NCI-H2029 (cell line): ENCODE measurements at places on chromosomes 4 and X.

DNA sequence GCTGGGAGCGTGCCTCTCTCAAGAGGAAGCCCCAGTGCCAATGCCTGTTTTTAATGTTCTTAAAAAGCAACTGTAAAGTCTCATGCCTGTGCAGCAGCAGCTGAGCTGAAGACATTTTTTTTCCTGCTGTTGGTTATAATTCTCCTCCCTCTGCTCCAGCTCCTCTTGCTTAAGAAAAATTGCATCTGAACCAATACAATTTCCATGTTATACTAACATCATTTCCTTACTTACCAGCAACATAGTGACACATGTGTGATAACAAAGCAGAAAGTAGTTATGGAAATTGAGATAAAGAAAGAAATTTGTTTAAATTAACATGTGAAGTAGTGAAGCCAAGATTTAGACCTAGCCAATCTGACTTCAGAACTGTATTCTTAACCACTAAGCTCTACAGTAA lies 101.4 kb downstream of the TBC1D19 start:
- no peak for DNase-seq

DNA sequence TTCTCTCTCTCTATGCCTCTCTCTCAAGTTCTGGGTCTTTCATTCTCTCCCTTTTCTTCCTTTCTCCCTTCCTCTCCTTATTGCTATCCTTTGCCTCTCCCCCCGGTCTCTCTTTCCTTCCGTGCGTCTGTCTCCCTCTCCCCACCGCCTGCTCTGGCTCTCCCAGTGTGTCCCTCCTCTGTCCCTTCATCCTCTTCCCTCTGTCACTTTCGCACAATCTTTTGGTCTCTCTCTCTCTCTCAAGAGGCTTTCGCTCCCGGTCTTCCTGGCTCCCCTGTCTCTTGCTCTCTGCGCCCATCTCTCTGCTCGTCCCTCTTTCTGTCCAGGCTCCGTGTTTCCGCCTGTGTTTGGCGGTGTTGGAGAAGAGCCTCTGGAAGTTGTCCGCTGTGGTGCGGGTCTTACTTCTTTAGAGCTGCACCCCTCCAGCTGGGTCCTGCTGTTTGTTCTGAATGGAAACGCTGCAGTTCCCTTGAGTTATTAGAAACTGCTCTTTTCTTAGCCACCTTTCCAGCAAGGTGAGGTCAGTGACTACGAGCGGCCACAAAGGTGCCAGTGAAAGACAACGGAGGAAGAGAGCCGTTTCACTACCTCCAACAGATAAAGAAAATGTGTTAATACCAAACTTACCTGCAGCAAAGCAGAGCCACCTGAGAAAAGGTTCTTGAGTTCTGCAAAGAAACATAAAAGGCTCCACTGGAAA lies 1.1 kb downstream of the BMPR1B start:
- DNase-seq = no peak

- DNase-seq = no peak
Measured at GRCh38 chr4:56655627-56656345, 25.3 kb downstream of the HOPX start.

- no peak for DNase-seq
Measured at GRCh38 chr4:6956434-6957147, 47.0 kb downstream of the TBC1D14 start.

GRCh38 chr4:154709550-154709949 lies 34.2 kb upstream of the LRAT start:
- no peak for DNase-seq

DNA sequence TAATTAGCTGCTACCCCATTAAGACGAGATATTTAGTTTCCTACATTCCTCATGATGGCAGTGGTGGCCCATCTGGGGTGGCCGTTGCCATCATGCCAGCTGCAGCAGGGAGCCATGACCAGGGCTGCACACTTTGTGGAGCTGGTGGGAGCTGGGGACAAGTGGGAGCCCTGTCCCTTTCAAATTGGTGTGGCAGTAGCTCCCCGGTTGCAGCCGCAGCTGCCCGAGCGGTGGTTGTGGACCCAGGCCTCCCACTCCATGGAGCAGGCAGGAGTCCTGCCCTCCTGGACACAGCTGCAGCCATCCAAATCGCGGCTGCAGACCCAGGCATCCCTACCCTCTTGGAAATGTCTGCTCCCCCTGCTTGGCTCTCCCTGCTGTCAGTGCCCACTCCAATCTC lies 9.3 kb upstream of the SYTL5 start:
- no peak for DNase-seq

GRCh38 chr4:125353131-125353530 lies 38.4 kb downstream of the FAT4 start:
- DNase-seq = no peak

DNA sequence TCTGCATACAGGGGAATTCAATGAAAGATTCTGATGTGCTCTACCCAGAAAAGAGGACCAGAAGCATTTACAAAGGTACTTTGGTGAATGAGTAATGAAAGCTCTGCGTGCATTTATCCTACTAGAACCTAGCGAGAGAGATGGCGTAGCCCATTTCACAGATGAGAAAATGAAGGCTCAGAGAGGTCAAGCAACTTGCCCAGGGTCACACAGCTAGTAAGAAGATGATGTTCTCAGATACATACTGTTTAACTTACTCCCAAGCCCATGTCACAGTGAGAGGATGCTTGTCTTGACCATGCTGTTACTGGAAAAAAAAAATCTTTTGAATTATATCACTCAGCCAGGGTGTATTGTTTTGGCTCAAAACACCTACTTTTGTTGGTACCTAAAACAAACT lies 317.3 kb downstream of the LDB2 start:
- no peak for DNase-seq

GRCh38 chr4:102867278-102868152 lies 1.3 kb upstream of the CISD2 start:
- no peak for DNase-seq

DNA sequence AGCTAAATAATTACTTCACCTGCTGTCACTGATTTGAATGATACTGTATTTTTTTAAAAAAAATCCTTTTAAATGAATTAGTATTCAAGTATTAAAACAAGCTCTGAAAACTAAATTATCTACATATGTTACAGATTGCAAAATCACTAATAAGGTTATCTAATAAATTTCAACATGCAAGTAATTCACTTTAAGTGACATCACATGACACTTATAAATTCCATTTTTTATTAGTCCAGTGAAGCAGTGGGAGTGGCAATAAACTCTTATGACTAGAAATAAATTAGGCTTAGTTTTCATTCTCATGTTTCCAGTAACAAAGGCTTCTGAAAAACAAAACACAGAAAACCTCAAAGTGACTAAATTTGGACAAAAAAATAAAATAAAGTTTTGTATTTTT lies 36.3 kb downstream of the SMIM31 start:
- DNase-seq = no peak

DNA sequence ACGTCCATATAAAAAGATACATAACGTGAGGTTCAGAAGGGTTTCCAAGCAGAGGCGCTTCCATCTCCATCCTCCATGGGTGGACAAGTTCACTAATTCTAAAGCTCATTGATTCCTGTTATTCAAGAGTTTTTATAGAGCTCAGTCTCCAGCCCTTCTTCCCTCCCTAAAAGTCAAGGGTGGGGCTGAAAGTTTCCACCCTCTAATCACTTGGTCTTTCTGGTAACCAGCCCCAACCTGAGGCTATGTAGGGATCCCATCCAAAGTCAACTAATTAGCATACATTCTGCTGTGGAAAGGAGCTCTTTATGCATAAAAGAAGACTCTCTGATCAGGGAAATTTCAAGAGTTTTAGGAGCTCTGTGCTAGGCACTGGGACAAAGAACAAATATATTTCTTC lies 46.9 kb upstream of the VEGFC start:
- no peak for DNase-seq

DNA sequence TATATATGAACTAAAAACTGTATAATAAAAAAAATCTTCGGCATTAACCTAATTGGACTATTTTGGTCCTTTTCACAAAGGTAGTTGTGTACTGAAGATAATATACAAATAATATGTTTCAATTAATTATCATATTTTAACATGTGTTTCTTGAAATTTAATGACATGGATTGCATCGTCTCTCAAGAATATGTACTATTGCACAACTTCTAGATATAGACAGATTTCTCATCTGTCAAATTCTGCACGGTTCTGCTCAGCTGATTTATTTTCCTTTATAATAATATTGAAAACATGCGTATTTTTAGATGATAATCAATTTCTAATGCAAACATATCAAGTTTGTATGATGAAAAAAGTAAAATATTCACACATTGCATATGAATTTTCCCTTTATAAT lies 498.7 kb upstream of the PABPC4L start:
- no peak for DNase-seq

DNA sequence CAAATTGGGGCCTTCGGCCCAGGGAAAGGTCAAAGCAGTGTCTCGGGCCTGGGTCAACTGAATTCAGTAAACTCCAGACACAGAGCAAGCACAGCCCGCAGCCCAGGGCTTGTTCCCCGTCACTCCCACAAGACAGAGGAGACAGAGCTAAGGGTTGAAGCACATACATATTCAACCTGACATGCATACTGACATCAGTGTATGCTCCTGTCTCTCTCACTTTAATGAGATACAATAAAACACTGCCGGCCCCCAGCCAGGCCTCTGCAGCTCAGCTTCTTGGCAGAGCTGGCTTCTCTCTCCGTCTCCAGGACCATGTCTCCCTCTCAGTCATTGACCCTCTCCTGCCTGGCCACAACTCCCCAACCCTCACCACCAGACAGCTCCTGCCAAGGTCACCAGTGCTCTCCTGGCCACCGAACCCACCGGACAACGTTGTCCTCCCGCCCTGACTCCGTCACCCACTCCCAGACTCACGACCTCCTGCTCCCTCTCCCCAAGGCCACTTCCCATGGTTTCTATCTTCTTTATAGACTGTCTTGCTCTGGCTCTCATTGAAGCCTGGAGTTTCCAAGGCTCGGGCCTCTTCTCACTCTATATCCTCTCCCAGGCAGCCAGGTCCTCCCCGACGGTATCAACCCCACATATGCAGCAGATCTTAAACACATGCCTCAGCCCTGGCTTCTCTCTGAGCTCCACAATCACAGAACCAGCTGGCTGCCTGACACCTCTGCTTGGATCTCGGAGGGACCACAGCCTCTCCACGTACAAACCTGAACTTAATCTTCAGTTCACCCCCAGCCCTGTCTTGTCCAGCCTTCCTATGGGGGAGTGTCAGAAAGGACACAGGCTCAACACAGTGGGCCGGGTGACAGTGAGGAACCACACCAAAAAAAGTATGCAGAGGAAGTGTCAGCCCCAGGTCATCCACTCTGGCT lies 67.7 kb upstream of the C4orf50 start:
- no peak for DNase-seq

DNA sequence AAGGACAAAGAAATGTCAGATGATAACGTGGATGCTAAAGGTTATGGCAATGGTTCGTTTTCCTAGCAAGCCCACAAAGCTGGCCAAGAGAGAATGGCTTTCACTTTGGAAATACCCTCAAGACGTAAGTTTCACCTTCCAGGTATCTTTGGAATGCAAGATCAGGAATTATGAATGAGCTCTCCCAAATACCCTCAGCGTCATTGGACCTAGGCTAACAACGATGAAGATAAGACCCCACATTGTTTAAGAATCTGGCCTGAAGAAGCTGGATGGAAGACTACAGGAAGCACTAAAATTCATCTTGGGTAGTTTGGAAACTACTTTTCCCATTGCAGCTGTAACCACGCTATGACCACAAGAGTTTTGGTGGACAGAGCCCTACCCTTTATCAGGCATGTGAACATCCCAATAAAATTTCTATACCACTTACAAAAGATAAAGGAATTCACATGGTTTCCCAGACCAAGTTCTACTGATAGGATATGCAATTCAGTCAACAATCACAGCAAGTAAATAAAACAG lies 111.9 kb downstream of the KDR start:
- no peak for DNase-seq

GRCh38 chr4:53508446-53508845 lies 82.8 kb downstream of the LNX1 start:
- no peak for DNase-seq

GRCh38 chr4:152095701-152096070 lies 334.9 kb upstream of the GATB start:
- DNase-seq = no peak

DNA sequence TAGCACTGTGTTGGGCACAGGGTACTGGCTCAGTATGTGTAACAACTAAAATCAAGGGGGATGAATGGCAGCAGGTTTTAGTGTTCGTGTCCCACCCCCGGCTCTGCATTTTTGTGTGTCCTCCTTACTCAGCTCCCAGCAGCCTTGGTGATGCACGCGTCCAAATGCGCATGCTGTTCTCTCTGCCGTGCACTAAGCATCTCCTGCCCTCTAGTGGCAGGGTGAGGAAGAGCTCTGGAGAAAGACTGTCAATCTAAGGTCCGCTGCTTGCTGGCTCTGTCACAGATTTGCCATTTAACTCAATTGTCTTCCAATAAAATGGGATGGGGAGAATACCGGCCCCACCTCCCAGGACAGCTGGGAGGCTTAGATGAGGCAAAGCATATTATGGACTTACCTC lies 61.4 kb downstream of the WFS1 start:
- DNase-seq = peak; percentile 4

DNA sequence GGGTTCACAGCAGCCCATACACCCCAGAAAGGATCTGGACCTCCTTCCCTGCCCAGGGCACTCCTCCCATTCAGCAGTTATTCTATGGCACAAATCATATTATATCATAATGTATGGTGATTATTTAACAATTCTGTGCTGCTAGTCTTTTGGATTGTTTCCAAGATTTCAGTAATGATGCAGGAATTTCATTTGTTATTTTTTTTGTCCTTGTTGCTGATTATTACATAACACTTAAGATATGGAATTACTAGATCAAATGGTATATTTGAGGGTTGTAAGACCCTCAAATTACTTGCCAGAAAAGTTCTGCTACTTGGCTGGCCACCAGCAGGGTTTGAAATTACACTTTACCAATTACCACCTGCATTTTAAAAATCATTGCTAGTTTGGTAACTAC lies 36.4 kb downstream of the QDPR start:
- DNase-seq = no peak
